ENCODE measurements at places on chromosomes 4 and X.

DNA sequence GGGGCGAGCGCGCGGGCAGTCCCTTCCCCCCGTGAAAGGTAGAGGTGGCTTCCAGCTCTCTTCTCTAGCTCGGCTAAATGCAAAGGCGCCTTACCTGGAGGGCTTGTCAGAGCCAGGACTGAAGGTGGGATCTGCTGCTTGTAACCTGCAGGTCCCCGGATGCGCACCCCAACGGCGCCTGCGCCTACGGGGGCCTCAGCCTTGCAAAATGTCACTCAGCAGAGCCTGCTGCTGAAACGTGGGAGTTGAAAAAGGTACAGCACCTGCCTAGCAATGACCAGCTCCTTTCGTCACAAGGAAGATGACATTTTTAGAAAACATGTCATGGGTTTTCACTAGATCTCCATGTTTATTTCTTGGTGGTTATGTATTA is 583 bp downstream of the ABHD18 start:
- DNase-seq: peak; percentile 74

DNA sequence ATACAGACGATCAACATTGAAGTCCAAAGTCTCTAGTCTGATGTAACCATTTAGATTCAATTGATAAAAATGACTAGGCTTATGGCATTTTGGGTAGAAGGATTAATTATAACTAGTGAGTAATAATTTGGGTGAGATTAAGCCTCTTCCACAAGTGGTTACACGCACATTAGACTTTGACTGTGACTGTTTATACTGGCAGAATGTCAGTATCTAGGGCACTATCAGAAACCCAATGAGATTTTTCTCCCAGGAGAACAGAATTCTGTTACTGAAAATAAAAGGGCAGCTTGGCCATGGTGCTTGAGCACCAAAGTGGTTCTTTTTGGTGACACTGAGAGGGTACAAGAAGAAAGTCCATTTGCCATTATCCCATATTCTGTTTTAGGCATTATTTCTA is 3.3 kb downstream of the PLS3 start:
- DNase-seq: no peak

DNA sequence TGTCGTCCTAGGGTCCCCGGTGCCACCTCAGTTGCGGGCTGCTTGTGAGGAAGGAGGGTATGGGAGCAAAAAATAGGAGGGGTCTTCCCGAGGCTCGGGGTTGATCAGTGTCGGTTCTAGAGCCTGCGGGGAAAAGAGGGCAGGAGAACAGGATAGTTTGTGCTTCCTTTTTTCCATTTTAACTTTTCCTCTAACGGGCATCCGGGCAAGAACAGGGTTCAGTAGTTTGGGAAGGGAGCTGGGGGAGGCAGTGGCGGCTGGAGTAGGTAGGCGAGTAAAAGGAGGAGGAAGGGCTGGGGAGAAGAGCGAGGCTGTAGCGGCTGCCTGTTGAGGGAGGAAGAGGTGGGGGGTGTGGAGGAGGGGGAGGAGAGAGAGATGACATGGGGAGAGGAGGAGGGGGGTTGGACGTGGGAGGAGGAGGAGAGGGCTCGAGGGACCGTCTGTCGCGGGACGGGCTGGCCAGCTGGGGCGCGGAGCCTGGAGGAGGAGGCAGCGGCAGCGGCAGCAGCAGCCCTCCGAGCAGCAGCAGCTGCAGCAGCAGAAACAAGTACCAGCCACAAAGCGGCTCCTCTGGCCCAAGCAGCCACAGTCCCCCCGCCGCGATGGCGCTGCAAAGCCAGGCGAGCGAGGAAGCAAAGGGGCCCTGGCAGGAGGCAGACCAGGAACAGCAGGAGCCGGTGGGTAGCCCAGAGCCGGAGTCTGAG is at the start of gene SLC16A2:
SLC16A2 (plus strand) TSS at position 458 of the 704 bp plus-strand sequence; CDS start at position 603, 145 bp downstream.
- DNase-seq: peak; percentile 42

DNA sequence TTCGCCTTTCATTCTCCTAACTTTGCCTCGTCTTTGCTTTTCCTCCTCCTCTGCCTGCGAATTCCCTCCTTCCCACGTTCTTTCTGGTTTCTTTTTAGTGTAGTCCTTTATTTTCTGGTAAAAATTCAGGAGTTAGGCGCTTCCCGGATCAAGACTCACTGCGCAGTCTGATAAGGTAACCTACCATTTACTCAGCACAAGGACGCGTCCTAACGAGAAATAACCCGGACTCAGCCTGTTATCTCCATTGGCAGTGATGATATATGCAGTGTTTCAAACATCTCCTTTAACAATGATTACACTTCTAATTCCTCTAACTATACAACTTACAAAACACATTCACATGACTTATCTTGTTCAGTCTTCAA is 357 bp upstream of the ETNPPL start:
- no peak for DNase-seq

GRCh38 chr4:44927399-44928380 is 201.3 kb upstream of the GNPDA2 start:
- DNase-seq: no peak

DNA sequence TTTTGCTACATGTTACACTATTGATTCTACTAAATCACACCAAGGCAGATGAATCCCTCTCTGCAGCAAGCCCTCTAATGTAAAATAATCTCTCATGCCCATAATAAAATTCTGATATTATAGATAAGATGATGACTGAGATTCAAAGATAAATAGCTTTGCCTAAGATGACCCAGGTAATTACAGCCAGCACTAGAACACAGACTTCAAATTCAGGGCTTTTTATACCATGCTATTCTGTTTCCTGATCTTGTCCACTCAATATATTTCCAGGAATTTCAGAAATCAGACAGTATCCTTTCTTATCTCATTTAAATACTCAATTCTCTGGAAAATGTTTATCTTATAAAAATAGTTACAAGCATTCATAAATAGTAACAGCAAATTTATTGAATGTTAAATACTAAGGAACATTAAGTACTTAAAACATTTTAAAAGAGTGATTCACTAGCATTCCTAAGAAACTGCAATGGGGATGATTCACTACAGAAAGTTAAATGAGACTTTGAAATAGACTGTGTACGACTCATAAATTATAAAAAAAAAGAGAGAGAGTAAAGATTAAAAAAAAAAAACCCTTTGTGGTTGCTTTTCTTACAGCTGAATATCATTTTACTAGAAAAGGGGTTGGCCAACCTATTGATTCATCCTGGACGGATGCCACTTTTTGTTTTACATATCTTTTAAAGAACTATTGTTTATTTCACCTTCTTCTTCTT is 45.8 kb upstream of the IL21 start:
- DNase-seq: no peak

DNA sequence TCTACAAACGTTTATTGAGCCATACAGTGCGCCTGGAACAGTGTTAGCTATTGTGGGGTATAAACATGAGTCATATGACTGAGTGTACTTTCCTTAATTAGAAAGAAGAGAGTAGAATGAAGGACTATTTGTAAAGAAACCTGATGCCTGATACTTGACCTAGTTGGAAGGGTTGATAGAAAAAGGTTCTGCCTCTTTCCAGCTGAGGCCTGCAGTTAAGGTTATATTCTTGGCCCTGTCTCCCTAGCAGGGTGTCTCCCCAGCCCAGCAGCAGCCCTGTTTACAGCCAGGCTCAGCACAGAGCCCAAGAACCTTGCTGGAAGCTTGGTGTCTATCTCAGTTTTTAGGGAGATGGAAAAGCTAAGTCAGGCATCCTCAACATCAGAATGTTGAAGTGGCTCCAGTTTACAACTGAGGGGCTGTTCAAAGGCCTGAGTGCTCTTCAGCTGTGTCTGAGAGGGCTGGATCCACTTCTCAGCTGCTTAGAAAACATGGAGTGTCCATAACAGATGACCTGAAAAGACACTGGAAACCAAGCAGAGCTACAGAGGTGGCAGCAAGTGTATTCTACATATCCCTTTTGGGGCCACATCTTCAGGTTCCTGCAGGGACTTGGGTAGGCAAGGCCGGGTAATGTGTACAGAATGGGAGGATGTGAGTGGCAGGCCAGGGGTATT is 21.6 kb downstream of the NYX start:
- no peak for DNase-seq

- DNase-seq: no peak
These were observed 447.8 kb downstream of the NLGN4X start for GRCh38 chrX:5780821-5781220.

DNA sequence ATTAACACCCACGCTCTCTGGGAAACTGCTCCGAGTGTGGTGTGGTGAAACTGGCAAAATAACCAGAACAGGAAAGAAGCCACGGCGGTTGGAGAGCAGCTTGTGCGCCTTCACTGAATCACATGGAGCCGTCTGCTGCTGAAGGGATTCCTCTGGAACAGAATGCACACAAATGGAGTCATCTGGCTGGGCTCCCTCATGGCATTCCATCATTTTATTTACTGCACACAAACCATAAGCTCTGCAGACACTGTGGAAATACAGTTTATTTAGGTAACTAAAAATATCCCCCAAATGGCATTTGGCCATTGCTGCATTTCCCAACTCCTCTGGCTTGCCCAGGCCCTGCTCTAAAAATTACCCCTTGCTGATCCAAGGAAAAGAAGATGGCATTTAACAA is 187.0 kb upstream of the S100G start:
- no peak for DNase-seq

DNA sequence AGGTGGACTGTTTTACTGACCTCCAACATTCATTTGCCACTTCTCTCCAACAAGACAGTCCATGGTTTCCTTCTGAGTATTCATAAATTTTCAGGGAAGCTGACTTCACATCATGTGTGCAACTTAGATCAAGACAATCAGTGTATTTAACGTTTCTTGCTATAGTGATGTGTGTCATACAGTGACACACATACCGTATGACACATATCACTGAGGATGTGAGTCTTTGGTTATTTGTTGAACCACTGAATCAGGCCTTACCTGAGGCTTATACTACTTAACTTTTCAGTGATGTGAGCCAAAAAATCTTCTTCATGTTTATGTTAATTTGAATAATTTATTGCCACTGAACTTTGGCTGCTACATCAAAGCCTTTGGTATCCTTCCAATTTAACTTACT is 166.8 kb downstream of the BMPR1B start:
- DNase-seq: no peak

DNA sequence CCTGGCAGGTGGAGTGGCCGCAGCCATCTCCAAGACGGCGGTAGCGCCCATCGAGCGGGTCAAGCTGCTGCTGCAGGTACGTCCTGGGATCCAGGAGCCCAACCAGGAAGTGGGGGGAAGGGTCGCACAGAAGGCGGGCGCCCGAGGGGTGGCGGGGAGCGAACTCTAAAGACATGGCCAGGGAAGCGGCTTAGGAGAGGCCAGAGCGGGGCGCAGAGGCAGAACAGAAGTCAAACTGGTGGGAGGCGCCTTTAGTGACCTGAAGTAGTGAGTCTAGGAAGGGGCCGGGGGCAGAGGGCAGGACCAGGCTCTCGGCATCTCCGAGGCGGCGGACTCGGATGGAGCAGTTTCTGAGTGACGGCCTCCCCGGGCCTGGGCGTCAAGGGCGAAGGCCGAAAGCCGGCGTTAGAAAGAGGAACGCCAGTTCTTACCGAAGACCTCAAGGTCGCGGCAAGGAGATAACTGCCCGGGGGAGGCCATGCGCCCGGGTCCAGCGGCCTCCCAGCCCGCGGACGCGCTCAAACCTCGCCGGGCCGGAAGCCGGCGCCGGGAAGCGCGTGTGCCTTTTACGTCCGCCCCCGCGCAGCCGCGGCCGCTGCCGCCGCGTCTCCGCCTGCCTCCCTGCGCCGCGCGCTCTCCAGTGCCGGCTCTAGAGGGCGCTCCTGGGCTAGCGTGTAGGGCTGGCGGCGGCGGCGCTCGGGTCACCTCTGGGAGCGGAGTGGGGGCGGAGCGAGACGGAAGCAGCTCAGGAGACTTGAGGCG is 488 bp downstream of the SLC25A5 start:
- DNase-seq: peak; percentile 92

DNA sequence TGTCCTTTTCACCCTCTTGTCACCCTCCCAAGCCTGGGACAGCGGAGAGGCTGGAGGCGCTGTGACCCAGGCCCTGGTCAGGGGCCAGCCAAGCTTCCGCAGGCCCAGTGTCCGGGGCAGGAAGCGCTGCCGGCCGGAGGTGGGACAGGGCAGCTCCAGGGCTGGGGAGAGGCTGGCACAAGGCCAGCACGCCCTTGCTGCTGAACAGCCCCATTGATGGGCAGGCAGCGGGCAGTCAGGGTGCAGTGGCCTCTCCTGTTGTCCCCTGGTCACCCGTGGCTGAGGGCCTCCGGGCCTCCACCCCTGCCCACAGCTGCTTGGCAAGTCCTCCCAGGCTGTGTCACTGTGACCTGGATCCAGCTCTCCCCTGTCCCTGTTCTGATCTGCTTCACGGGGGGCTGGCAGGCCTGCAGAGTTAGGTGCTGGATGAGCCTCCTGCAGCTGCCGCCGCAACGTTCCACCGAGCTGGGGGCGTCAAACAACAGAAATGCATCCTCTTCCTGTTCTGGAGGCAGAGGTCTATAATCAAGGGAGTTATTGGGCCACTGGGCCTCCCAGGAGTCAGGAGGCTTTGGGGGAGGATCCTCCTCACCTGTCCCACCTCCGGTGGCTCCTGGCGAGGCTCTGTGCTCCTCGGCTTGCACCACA is 107.9 kb downstream of the PSAPL1 start:
- DNase-seq: no peak

DNA sequence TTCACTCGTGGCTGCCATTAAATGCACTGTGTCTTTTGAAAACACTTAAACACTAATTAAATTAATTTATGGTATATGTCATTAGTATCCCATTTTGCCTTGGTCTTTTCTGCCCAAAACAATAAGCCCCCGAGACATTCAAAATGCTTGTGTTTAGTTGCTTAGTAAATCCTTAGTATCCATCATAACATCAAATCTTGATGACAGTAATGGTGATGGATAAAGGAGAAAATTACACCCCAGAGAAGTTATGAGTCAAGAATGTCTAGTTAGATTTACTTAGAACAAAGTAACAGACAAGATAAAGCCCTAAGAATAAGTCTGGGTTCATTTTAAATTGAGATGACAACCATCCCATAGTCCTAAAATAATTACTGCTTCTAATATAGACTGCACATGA is 21.3 kb downstream of the ANK2 start:
- DNase-seq: no peak

- DNase-seq: no peak
These were observed 19.1 kb upstream of the CXCL11 start for GRCh38 chr4:76055016-76055415.

- DNase-seq: peak; percentile 32
These were observed 564 bp downstream of the FAM149A start for GRCh38 chr4:186104890-186105646.

DNA sequence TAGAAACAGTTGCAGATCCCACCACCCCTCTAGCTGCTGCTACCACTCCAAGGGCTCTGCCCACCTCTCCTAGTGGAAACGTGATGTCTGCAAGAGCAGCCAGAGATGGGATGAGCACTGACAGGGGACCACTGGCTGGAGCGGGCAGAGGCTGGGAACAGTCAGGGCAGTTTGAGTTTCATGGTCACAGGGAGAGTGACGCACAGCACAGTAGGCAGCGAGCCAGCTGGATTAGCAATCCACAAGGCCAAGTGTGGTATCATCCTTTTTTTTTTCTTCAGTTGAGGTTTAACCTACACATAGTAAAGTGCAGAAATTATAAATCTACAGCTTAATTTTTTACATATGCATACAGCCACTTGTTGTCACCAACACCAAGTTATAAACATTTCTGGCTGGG is 6.4 kb upstream of the SCML2 start:
- no peak for DNase-seq

GRCh38 chrX:110210417-110211139 is 107.3 kb downstream of the AMMECR1 start:
- no peak for DNase-seq

GRCh38 chrX:7219153-7219705 is 71.3 kb upstream of the PUDP start:
- DNase-seq: no peak
